ENCODE measurements at places on chromosomes 6 and 20. TPM values are rescaled to one million over a fixed set of nuclear protein-coding genes. Genes with fewer than 3 reads are reported as not detected.

Gene SOBP
- 0.49 TPM for total RNA-seq

Gene POLH
- total RNA-seq = 38.0 TPM

Gene AARS2
- total RNA-seq = 7.1 TPM

Gene PHACTR2
- 23.7 TPM for total RNA-seq

Gene TXLNB
- 1.1 TPM for total RNA-seq

Gene LAMA2
- 0.84 TPM for total RNA-seq

Gene ENPP4
- 0.29 TPM for total RNA-seq

Gene NDUFAF4
- 57.6 TPM for total RNA-seq

DNA sequence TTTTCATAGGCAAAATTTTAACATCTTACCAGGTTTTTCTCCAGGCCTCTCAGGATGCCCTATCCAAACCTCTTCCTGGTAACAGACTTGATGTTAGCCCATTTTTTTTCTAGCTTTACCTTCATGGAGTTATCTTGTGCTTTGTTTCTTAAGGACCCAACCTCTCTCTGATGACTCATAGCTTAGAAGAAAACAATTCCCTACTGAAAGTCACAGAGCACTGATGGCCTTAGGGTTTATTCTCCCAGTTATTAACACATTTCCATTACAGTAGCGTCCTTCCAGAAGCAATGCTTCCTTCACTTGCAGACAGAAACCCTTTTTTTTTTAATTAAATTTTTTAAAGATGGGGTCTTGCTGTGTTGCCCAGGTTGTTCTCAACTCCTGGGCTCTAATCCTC lies 79.4 kb downstream of the IYD start:
- no peak for DNase-seq

DNA sequence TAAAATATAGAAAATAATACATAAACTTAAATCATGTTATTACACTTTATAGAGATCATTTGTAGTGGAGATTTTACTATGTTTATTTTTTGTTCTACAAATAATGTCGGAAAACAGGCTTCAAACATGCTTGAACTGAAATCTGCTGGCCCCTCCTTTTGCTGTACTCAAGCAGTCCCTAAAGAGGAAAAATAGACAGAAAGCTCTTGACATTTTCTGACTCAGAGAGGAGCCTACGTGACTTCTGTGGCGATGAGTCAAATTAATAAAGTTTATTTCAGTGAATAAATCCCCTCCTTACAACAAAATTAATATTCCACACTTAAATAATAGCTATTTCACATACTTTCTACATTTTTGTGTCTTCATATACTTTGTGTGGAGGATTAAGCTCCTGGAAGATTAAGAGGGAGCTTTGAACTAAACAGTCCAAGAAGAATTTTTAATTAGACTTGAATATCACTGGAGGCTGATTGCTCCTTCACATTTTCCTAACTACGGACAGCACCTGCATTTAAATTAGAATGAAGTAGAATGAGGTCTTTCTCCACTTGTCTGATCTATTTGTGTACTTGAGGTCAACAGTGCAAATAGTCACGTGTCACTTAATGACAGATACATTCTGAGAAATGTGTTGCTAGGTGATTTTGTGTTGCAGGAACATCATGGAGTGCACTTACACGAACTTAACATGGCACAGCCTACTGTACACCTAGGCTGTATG lies 1.7 kb upstream of the TREM1 start:
- no peak for DNase-seq

- DNase-seq = no peak
These were observed 955 bp upstream of the SLC26A8 start for GRCh38 chr6:36025260-36025931.

GRCh38 chr6:31920811-31921210 lies 6.7 kb upstream of the C2 start:
- no peak for DNase-seq

DNA sequence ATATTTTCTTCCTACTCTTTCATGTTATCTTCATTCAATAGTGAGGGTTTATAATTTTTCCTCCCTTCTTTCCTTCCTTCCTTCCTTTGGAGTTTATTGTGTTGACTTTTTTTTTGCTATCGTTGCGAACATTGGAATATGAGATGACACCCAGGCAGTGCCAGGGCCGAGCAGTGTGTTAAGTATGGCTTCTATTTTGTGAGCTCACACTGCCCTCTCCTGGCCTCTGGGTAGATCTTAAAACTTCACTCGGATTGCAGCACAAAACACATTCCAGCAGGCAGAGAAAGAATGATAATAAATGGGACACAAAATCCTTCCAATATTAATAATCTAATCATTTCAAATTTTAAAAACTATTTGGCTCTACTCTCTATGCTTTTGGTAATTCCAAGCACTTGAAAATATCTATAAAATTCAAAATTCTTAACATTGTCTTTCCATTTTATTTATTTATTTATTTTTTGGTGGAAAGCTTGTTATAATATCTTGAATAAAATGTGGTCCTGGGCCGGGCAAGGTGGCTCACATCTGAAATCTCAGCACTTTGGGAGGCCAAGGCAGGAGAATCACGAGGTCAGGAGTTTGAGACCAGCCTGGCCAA lies 147.4 kb upstream of the OLIG3 start:
- peak; percentile 71 for DNase-seq

DNA sequence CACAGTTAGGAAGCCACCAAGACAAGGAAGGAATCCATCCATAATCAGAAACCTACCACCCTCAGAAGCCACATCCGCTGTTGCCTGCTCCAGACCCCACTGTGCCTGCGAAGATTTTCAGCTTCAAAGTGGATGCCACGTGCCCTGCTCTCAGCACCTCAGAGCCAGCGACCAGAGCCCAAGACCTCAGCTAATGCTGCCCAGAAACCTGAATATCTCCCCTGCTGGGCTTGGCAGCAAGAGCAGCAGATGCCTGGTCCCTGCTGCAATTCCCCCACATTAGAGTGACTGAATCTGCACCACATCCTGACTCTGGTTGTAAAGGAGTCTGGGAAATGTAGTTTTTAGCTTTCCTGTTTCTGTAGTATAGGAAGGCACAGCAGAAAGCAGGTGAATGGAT lies 10.7 kb upstream of the ULBP3 start:
- peak; percentile 28 for DNase-seq

DNA sequence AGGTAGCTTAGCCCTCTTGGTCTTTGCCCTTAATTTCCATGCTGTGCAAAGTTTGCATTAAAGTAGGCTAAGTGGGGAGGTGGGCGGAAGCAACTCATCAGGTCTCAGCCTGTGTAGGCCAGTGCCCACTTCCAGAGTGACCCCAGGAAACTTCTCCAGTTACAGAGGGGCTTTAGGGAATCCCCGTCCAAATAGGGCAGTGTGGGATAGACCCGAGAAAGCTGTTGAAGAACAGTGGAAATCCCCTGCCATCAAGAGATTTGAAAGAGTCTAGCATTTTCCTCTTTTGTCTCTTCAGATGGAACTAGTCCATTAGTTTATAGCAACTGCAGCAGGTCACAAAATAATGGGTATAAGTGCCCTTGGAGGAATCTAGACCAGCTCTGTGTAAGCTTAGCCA lies 20.2 kb downstream of the SF3B5 start:
- no peak for DNase-seq

GRCh38 chr20:40637176-40637575 lies 51.9 kb downstream of the MAFB start:
- no peak for DNase-seq

DNA sequence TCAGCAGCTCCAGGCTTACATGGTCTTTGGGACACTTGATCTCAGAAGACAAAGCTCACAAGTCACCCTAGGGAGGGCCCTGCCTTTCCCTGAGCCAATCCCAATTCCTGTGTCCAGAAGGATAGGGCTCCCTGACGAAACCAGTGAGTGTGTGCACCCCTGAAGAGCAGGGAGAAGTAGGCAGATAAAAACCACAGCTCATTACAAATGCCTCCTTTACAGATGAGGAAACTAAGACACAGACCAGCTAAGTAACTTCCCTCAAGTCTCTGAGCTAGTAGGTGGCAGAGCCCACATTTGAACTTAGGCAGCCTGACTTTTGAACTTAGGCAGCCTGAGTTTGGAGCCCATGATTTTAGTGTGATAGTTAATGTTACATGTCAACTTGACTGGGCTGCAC lies 6.7 kb upstream of the ZFAND3 start:
- DNase-seq = no peak

DNA sequence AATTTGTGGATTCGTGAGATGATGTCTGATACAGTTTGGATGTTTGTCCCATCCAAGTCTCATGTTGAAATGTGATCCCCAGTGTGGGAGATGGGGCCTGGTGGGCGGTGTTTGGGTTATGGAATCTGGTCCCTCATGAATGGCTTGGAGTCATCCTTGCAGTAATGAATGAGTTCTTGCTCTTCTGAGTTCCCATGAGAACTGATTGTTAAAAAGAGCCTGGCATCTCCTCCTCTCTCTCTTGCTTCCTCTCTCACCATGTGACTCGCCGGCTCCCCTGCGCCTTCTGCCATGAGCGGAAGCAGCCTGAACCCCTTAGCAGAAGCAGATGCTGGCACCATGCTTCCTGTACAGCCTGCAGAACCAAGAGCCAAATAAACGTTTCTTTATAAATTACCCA lies 30.5 kb upstream of the RPP40 start:
- no peak for DNase-seq

GRCh38 chr6:106066989-106067388 lies 19.1 kb upstream of the PRDM1 start:
- no peak for DNase-seq

DNA sequence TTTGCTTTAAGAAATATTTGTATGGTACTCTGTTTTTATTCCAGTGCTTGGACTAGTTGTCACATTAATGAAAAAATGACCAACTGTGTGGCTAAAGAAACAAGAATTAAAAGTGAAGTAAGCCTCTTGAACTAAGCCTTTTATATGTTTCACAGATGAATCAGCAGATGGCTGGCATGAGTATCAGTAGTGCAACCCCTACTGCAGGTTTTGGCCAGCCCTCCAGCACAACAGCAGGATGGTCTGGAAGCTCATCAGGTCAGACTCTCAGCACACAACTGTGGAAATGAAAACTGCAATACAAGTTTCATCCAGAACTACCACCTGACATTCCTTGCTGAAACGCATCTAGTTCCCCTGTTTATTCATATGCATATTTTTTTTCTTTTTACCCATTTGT lies 96.8 kb downstream of the B3GAT2 start:
- no peak for DNase-seq

- DNase-seq = peak; percentile 48
These were observed 77.6 kb upstream of the FYN start for GRCh38 chr6:111950661-111951496.

GRCh38 chr6:137119196-137120104 lies 54.0 kb downstream of the IL22RA2 start:
- no peak for DNase-seq

GRCh38 chr6:120304223-120304622 lies 954.7 kb upstream of the MAN1A1 start:
- no peak for DNase-seq

DNA sequence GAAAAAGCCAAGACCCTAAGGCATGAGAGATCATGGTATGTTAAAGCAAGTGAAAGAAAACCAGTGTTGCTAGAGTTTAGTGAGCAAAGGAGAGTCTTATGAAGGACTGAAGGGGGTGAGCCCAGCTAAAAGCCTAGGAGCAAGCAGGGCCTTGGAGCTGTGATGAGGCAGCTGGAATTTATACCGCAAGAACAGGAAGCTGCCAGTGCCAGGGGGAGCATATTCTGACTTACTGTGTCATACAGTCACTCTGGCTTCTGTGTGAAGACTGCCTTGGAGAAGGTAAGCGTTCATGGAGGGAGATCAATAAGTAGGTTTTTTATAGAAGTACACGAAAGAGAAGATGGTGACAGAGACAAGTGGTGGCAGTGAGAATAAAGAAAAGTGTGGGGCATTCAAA lies 308.9 kb upstream of the THEMIS start:
- peak; percentile 93 for DNase-seq

GRCh38 chr20:17956099-17956685 lies 12.4 kb downstream of the SNX5 start:
- DNase-seq = no peak

DNA sequence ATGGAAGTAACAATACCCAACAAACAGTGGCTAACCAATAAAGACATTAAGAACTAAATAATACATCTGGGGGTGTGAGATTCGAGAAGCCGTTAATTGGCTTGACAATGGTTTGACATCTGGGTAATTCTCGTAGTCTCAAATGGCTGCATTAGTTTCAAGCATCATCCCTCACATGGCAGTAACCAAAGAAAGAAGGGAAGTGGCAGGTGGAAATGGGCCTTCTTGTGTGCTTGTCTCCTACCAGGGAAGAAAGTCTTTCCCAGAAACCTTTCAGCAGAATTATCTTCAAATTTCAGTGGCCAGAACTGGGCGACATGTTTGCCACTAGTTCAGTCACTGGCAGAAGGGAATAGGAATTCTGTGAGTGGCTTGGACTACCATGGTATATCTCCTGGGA lies 10.4 kb downstream of the STK4 start:
- DNase-seq = no peak

- peak; percentile 39 for DNase-seq
These were observed 42.6 kb upstream of the DEK start for GRCh38 chr6:18306977-18307376.

DNA sequence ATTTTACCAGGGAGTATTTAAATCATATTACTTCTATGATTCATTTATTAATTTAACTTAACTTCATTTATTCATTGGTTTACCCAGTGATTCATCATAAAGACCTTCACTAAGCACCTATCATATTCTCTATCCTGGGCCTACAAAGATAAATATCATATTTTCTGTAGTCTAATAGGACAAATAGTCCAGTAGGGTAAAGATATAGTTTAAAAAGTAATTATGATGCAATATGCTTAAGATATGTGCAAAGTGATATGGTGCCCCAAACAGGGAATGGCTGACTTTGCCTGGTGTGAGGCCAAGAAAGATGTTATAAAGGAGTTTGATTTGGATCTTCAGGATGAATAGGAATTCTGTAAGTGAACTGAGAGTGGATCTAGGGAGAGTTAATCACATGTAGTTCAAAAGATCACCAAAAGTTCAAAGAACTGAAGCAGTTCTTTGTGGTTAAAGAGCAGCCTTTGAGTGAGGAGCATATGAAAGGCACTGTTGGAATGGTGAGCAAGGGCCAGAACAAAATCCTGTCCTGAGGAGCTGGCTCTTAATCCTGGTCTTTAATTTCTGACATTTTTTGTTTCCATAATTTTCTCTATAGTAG lies 45.5 kb downstream of the MLIP start:
- no peak for DNase-seq

DNA sequence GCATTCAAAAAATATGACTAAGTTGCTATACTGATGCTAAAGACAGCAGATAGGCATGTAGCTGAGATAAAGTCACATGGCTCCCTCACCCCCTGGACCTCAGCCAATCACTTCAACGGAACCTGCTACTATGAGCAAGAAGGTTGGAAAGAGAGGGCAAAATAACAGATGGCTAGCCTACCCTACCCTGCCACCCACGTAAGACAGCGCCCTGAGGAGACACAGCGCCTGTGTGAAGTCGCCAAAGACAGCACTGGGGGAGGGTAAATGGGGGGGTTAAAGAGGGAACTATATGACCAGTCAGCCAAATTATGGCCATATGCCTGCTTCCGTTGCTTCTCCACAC lies 163.2 kb downstream of the RALGAPA2 start:
- DNase-seq = peak; percentile 61
